ENCODE measurements at places on chromosomes 6 and 20. TPM values are rescaled to one million over a fixed set of nuclear protein-coding genes. Genes with fewer than 3 reads are reported as not detected.

Gene PSORS1C1
- 9.6 TPM for total RNA-seq

GRCh38 chr6:133995296-133995695 lies 42.3 kb downstream of the TBPL1 start:
- H3K27me3 ChIP-seq = no peaks in the 10 kb centered on the region
- H3K4me1 ChIP-seq = peaks cover 25% of the 10 kb centered on the region
- no peak overlapping the region for H3K27ac ChIP-seq
- no peak overlapping the region for H3K4me3 ChIP-seq

GRCh38 chr20:48374991-48375595 lies 452.7 kb downstream of the PREX1 start:
- H3K4me1 ChIP-seq = peaks cover 14% of the 10 kb centered on the region
- H3K36me3 ChIP-seq = no peaks in the 10 kb centered on the region
- H3K27me3 ChIP-seq = no peaks in the 10 kb centered on the region
- H3K4me3 ChIP-seq = no peak overlapping the region

Gene TCP11
- not detected for total RNA-seq

Gene EMILIN3
- 5.6 TPM for total RNA-seq

DNA sequence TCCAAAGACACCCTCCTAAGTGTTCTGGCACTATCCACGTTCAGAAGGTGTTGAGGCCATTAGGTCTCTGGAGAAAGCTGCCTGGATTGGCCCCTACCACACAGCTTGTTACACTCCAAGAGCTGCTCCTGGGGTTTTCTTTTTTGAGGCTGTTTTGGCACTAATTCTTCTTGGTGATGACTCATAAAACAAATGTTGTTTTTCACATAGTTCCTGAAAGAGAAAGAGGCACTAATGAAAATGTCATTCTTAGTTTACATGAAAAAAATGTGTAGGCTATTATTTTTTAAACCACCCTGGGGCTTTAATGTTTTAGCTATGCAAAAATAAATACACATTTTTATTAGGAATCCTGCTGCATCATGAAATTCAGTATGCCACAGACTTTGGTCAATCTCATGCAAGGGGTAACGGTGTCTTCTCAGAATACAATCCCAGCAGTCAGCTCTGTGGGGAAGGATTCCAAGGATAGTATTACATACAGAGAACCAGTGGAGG lies 38.1 kb downstream of the TBPL1 start:
- H3K4me1 ChIP-seq = peaks cover 25% of the 10 kb centered on the region
- no peak for DNase-seq
- no peak overlapping the region for H3K4me3 ChIP-seq
- H3K27ac ChIP-seq = peak overlapping the region; percentile 10
- peaks cover 13% of the 10 kb centered on the region for H3K36me3 ChIP-seq

DNA sequence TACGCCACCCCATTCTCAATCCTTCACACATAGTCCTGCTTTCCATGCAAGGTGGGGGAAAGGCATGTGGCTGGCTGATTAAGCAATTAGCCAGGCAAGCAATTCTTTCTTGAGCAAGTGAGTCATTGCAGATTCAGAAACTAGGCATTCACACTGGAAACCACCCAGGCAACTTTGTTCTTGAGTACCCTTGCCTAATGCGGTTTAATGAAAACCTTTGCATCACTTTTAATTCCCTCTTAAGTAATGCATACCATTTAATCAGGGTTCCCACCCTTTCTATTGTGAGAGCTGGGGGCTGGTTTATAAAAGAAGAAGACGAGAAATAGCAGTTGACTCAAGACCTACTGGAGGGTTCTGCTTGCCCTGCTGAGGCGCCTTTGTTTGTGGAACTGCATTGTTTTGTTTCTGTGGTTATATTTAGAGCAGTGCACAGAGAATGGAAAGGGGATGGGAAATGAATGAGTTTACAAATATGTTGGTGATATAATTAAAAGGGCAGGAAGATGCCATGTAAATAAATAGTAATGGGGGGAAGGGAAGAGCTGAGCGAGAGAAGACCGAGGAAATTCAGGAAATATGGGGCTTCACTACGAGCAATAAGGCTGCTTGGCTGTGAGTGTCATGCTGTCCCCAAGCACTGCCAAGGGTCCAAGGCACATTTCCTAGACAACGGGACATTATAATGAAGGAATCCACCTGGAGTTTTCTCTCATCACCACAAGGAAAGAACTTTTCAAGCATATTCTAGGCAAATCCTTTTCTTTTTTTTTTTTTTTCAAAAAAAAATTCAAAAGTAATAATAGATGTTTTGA lies 48.8 kb upstream of the TSHZ2 start:
- no peak overlapping the region for H3K27ac ChIP-seq
- H3K4me3 ChIP-seq = no peak overlapping the region
- DNase-seq = no peak
- H3K4me1 ChIP-seq = no peaks in the 10 kb centered on the region
- no peaks in the 10 kb centered on the region for H3K36me3 ChIP-seq

- peaks cover 16% of the 10 kb centered on the region for H3K36me3 ChIP-seq
- H3K4me3 ChIP-seq = no peak overlapping the region
- H3K27me3 ChIP-seq = no peaks in the 10 kb centered on the region
Measured at GRCh38 chr20:49850463-49851230, 38.0 kb downstream of the SLC9A8 start.

Gene HSPA1L
- 0.98 TPM for total RNA-seq

Gene BPIFB1
- not detected for total RNA-seq

Gene GTF3C6
- 25.5 TPM for total RNA-seq

- no peak overlapping the region for H3K27ac ChIP-seq
- no peak overlapping the region for H3K4me3 ChIP-seq
Measured at GRCh38 chr20:33724439-33725094, 4.5 kb upstream of the PXMP4 start.

Gene IP6K3
- 1.5 TPM for total RNA-seq

DNA sequence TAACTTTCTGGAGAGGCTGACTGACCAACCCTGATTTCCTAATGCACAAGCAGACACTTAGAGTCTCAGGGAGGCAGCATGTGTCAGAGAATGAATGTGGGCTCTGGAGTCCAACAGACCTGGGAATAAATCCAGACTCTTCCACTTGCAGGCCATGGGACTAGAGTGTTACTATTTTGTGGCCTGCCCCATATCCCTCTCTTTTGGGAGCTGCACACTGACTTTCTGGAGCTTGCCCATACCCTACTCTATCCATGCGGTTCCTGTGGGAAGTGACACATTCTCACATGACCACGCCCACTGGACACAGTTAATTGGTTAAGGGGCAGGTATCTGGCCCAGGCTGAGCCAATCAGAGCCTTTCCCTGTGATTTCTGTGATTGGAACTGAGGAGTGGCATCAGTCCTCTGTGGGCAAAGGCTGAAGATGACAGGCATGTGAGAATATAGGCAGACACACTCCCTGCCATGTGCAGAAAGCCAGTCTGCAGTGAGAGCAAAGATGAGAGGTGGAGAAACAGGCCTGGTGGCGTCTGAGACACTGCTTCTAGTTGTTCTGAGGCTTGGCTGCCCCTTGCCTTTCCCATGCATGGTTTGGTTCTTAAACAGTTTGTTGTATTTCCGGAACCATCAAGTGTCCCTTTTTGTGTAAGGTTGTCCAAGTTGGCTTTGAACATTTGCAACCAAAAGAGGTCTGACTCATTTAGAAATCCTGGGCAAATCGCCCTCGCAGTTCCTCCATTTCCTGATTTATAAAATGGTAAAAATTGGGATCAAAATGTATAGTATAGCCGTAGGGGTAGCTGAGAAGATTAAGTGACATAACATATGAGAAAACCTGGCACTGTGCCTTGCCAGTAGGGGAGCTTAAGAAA lies 125.6 kb downstream of the CDC5L start:
- no peak overlapping the region for H3K4me3 ChIP-seq
- H3K27ac ChIP-seq = no peak overlapping the region
- H3K27me3 ChIP-seq = no peaks in the 10 kb centered on the region

Gene ARFGEF3
- total RNA-seq = 2.2 TPM

Gene TULP4
- 79.8 TPM for total RNA-seq

- no peak overlapping the region for H3K4me3 ChIP-seq
- H3K4me1 ChIP-seq = no peaks in the 10 kb centered on the region
- no peaks in the 10 kb centered on the region for H3K27me3 ChIP-seq
Measured at GRCh38 chr6:40176152-40176551, 241.9 kb upstream of the MOCS1 start.

Gene SLC35B2
- total RNA-seq = 19.6 TPM

Data from vagina (tissue), 2 donors.